ENCODE measurements at places on chromosomes 6 and 20.
A peak's percentile ranks its signal among the peaks of the same experiment; 100 is the strongest.

- no peak for DNase-seq
Observed at GRCh38 chr20:37475252-37475651, 45.8 kb upstream of the NNAT start.

DNA sequence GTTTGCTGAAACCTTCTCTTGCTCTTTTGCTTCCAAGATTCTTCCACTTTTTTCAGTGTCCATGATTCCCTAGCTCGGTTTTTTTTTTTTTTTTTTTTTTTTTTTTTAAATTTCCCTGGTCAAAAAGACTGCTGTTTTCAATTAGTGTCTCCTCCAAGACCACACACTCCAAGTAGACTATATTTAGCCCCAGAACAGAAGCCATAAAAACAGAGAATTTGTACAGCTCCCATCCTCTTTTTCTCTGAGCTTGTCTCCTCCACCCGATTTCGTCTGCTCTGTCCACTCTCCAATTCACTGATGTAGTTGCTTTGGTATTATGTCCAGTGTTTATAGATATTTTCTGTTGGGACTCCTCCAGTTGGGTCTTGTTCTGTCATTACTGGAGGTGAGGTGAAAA, 37.6 kb downstream of the RSPH3 start:
- no peak for DNase-seq

GRCh38 chr6:54775576-54775975, 71.0 kb upstream of the FAM83B start:
- DNase-seq, result no peak

- DNase-seq, result peak; percentile 20
Observed at GRCh38 chr6:148064406-148065134, 278.1 kb upstream of the SASH1 start.

- no peak for DNase-seq
Observed at GRCh38 chr20:2559279-2559626, 22.9 kb downstream of the TMC2 start.

GRCh38 chr20:40563296-40563950, 125.6 kb downstream of the MAFB start:
- no peak for DNase-seq

GRCh38 chr6:16885411-16886160, 124.3 kb upstream of the ATXN1 start:
- no peak for DNase-seq

- no peak for DNase-seq
Observed at GRCh38 chr6:130105996-130106704, 87.8 kb downstream of the L3MBTL3 start.

- DNase-seq, result no peak
Observed at GRCh38 chr6:118401325-118401975, 146.6 kb upstream of the PLN start.

DNA sequence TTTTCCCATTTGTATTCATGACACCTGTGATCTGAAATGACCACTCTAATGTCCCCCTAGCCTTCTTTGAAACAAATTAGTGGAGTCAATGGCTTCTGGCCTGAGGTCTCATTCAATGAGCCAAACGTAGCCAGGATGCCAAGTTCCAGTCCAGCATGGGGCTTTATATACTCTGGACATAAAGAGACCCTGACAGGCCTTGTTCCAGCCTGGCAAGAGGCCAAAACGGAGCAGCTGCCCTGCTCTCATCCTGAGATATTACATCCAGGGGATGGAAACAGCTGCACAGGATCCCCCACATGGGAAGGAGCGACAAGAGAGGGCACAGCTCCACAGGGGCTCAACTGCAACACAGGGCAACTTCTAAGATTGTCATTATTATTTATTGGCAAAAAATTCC, 437.8 kb downstream of the CDH26 start:
- no peak for DNase-seq

DNA sequence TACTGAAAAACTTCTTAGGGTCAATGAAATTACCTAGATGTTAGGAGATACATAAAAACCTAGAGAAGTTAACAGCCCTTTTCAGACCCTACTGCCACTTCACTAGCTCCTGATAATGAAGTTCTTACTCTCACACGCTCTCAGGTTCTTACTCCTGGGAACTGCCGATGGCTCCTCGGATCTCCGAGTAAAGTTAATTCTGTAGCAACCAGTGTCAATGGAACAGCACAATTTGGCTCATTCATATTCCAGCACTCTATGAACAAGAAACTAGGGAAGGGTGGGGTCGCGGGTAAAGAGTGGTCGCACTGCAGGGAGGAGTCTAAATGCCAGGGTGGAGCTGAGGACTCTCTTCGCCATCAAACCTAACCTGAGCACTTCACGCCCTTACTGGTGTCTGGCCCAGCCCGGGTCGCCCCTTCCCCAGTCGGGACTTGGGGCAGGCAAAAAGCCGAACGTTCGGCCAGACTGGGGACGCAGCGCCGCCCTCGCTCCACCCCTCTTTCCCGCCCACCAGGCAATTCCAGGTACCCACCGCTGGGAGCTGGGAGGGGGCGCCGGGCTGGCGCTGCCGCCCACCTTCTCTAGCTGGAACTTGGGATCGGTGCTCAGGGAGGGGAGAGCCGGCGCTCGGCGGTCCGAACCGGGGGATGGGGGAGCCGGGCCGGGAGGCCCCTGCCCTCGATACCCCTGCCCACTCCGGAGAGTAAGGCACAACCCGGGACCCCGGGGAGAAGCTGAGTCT, 744 bp downstream of the RAB23 start:
- no peak for DNase-seq

GRCh38 chr6:17169291-17169690, 67.4 kb downstream of the STMND1 start:
- DNase-seq, result no peak

- DNase-seq, result no peak
Observed at GRCh38 chr6:43714311-43715055, 26.9 kb upstream of the MRPS18A start.

DNA sequence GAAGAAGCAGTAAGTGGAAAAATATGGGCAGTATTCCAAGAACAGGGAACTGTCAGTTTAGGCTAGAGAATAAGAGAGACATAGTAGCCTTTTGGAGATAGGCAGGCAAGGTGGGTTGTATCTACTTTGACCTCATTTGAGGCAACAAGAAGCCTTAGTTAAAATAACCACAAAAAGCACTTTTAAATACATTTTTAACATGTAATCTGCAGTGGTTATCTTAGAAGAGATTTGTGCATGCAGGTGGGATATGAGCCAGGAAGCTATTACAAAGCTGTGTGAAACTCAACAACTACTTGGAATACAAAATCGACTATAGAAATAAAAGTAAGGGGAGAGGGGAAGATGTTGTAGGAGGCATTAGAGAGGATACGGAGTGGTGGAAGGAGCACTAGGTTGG, 143.7 kb upstream of the MCHR2 start:
- DNase-seq, result no peak

DNA sequence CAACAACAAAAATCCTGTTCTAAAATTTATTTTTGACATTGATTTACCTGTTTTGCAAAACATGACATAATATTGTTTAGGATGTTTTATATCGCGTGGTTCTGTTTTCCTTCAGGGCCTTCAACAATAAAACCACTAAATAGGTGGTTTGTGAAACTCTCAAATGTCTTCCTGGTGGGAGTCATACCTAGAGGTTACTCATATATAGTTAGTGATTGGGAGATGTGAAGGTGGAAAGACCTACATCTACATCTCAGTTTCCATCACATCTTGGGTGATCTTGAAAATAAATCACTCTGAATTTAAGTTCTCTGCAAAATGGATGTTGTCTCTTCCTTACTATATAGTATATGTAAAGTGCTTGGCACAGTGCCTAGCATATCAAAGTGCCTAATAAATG, 22.9 kb downstream of the C6orf62 start:
- no peak for DNase-seq

DNA sequence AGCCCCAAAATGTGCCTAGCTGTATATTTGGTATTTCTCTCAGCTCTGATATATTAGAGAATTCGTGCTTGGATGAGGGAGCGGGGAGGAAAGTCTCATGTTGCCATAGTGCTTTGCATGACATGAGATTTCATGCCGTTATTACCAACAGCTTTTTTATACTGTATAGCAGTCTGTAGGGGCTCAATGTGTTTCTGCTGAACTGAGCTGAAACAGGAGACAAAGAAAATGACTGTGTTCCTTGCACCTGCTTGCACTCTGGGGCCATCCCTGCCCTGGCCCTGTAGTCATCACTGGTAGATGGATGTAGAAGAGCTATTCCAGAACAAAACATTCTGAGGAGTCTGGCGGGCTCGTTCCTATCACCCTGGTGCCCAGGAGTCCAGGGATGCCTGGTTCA, 128.0 kb upstream of the SASH1 start:
- DNase-seq, result no peak

GRCh38 chr6:18514180-18514579, 127.0 kb downstream of the RNF144B start:
- DNase-seq, result no peak

DNA sequence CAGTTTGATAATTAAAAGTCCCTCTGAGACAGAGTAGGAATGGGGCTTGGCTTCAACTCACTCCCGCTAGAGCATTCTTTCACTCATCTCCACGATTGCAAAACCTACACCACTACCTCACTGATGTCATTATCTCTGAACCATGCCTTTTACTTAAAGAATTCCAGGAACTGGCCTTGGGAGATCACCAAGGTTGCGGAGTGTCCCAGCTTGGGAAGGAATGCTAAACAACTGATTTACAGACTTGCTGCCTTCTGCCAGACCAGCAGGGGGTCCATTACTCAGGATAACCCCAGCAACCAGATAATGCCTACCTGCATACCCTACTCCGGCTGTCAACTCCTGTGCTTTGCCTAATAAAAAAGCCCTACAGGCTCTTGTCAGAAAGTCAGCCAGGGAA, 102.2 kb upstream of the RALGAPA2 start:
- DNase-seq, result no peak

GRCh38 chr6:81565071-81565470, 187.4 kb downstream of the TENT5A start:
- DNase-seq, result no peak

DNA sequence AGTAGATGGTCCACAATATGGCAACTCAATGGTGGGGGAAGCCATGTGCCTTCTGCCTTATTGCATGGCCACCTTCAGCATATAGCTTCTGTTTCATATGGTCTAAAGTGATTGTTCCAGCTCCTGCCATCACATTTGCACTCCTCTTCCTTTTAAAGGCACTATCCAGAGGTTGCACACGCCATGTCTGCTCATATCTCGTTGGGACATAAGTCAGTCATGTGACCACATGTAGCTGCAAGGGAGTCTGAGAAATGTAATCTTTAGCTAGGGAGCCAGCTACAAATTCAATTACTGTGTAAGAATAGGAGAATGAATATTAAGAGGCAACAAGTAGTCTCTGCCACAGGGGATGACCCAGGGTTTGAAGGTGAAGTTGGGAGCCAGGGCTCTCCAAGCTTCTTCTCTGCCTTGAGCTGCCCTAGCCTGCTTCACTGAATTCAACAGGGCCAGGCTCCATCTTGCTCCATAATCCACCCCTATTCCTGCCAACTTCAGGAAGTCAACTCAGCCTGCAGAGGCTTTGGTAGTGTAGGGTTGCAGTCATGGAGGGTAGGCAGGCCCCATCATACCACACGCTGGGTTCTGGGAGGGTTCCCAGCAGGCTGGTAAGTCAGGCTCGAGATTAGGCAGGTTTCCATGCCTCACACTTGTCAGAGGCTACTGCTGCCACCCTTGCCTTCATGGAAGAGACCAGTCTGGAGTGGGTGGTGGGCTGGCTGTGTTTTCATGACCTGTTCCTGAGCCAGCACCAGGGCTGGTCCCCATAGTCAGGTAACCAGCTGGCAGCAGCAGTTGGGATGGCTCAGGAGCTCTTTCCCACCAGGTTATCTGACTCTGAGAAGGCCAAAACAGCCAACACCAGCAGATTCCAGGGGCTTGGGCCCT, 56.7 kb upstream of the SAYSD1 start:
- no peak for DNase-seq

- no peak for DNase-seq
Observed at GRCh38 chr6:130696806-130697205, 130.4 kb upstream of the SMLR1 start.

GRCh38 chr20:31474758-31475427, at the start of the genes DEFB124 and REM1:
Gene DEFB124 (minus strand): TSS chr20:31475127. CDS start chr20:31473013, 2,114 bp downstream.
Gene REM1 (plus strand): TSS chr20:31475288. CDS start chr20:31476446, 1,158 bp downstream.
- no peak for DNase-seq

DNA sequence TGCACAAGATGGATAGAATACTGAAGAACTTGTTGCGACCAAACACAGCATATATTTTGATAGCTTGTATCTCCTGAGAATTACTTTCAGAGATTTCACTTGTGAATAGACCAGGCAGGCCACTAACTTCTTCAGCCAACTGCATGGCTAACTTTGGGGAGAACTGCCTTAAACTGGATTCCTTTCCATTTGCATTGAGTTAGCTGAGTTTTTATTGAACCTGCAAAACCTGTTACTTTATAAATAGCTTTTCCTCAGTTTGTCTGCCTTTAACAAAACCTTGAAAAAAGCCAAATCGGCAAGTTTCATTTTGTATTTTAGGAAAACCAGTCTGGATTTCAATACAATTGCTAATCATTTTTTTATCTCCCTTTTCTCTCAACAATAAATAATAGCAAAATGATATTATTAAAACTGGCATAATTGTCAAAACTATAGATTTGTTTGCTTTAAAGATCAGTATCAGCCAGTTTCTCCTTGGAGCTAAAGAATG, 72.6 kb upstream of the SCGN start:
- DNase-seq, result no peak

GRCh38 chr6:44386929-44387345, 569 bp upstream of the CDC5L start:
- no peak for DNase-seq

DNA sequence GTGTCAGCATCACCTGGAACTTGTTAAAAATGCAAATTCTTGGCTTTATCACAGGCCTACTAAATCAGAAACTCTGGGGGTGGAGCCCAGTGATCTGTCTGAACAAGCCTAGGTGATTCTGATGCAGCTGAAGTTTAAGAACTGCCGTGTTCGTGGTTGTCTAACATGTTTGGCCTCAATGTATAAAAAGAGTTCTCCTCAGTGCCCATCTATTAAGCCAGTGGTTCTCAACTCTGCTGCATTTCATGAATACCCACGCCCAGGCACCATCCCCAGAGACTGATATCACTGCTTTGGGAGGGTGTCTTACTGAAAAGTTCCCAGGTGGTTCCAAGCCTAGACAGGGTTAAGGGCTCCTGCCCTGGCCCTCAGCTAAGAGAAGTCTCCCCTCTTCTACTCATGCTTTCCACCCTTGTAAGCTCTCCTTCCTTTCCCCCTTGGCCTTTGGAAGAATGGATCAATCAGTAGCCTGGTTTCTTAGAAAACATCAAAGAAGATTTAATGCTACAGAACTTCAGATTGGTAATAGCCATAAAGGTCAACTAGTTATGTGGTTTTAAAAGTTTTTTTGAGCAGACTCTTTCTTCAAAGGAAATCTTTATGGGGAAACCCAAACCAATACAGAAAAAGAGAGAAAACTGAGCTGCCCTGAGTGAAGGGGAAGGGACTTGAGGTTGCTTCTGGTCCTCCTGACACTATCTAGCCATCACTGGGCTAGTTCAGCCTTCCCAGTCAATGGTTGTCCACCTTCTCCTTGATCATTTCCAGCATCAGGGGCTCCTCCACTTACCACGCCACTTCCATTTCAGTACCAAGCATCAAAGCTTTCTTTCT, 38.9 kb upstream of the TNFAIP3 start:
- no peak for DNase-seq

GRCh38 chr6:107264357-107264840, 149.1 kb upstream of the BEND3 start:
- peak; percentile 68 for DNase-seq

Measured in non-pigmented ciliary epithelial cell (primary cell).